Activated CD4-positive, alpha-beta memory T cell treated with anti-CD3 and anti-CD28 coated beads, Interleukin-2, amount 10 ng/mL, durations not matched to agents 7 days and 5 days (primary cell): ENCODE measurements at places on chromosomes 5 and 9.
A peak's percentile ranks its signal among the peaks of the same experiment; 100 is the strongest.

GRCh38 chr5:157855404-157855994 is 3.4 kb downstream of the CLINT1 start:
- DNase-seq = peak; percentile 22

DNA sequence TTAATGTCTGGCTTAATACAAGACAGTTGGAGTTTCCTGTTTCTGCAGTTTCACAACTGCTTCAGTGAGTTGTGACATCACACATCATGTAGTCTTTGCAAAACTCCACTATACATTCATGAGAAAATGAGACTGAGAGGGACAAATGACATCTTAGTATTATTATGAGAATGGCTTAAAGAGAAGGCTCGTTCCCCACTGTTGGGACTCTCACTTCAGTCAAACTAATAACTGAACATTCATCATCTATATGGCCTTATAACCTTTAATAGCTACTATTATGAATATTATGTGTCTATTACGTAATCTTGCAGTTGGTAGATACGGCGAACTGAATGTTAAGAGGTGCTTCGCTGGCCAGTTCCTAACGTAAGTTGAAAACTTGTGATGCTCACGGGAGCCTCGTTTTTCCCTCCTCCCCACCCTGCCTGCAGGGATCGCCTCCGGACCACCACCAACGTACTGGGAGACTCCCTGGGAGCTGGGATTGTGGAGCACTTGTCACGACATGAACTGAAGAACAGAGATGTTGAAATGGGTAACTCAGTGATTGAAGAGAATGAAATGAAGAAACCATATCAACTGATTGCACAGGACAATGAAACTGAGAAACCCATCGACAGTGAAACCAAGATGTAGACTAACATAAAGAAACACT is 79.4 kb downstream of the SLC1A3 start:
- no peak for DNase-seq

DNA sequence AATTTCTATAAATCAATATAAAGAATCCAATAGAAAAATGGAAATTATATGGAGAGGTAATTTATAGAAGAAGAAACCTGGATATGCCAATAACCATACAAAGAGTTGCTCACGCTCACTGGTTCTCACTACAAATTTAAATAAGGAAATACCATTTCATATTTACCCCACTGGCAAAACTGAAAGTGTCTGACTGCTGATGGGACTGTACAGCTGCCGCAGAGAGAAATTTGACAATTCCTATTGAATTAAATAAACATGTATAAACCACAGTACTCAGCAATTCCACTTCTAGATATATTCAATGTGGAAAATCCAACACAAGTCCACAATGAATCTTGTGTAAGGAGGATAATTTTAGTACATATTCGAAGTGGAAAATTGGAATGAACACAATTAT is 830.4 kb upstream of the GRAMD2B start:
- DNase-seq = no peak

GRCh38 chr5:68554571-68555279 is 339.2 kb downstream of the PIK3R1 start:
- DNase-seq = no peak

DNA sequence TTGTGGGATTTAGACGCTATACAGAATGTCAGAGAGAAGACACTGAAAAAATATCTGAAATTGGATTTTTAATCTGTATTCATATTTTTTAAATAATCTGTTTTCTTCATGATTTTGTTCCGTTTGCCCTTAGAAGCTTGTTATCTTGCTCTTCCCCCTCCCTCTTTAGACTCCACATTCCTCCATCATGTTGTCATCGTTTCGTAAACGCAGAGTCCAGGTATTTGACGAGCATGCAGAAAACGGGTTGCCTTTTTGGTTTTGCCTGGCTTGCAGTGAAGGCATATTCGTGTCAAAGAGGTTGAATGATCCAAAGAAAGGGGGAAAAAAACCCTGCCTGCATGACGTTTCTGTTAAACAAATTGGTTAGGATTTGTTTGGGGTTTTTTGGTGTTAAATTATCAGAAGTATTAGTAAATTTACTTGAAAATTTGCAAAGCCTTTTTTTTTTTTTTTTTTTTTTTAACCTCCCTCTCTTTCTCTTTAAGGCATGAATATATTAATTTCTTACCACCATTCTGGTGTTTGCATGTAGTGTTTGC is 2.9 kb downstream of the SPTAN1 start:
- no peak for DNase-seq

DNA sequence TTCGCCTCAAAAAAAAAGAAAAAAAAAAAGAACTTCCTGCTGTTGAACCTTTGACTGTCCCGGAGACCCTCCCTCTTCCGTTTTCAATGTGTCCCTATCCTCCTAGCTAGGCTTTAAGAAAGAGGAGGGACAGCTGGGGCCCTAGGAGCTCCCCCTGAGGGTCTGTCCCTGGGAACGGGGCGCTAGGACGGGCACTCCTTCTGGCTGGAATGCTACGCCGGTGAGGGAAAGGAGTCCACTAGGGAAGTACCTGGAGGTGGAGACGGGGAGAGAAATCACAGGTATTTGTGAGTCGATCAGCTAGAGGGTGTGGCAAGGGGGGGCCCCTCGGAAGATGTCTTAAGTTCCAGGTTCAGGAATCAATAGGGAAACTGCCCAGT is 4.6 kb downstream of the SIT1 start:
- DNase-seq = no peak

DNA sequence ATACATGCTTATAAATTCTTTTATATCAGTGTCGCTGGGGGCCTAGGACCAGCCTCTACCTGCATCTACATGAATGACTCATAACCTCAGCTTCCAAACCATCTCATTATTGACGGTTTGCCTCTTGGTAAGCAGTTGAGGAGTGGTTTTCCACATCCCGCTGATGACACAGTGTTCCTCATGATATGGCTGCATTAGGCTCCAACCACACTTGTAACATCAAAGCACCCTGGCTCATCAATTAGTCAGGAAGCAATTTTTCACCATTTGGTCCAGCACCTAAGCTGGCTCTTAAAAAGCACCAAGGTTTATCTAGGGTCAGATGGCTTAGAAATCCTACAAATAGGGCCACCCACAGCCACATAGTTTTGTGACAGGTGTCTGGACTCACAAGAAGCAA is 402.4 kb downstream of the ARHGEF28 start:
- no peak for DNase-seq

- no peak for DNase-seq
These were observed 99.6 kb downstream of the NSG2 start for GRCh38 chr5:174145091-174145490.

DNA sequence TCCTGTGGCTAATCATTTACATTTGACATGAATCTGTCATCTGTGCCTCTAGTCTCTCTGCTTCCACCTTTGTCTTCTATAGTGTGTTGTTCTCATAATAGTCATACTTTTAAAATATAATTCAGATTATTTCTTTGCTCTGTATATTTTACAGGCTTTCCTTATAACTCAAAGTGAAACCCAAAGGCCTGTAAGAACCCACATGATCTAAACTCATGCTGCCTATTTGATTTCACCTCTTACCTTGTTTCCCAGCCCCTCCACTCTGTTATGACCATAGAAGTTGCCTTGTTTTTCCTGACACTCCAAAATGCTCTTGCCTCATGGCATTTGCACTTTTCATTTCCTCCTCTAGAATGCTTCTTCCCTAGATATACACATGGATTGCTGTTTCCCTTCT is 74.2 kb downstream of the COMMD10 start:
- DNase-seq = no peak

GRCh38 chr9:127867356-127868277 is 9.9 kb downstream of the AK1 start:
- no peak for DNase-seq

GRCh38 chr5:18829539-18829938 is 1158.5 kb downstream of the CDH18 start:
- no peak for DNase-seq

DNA sequence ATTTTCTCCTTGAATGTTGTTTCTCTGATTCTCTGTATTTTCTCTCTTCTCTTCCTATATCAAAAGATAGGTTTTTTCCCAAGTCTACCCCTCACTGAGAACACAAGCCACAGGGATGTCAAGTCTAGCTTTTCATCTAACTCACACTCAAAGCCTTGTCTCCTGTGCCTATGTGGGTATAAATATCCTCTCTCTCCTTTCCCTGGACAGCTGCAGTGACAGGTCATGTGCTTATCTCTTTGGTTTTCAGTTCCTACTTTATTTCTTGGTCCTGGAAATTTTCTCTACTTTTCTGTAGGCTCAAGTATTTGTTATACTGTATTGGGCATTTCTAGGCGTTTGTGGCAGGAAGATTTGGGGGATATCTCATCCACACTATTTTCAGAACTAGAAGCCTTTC is 182.4 kb upstream of the MVB12B start:
- no peak for DNase-seq

GRCh38 chr9:136687721-136688223 is 515 bp upstream of the AGPAT2 start:
- DNase-seq = no peak
